ENCODE measurements at places on chromosomes 6 and 20.

DNA sequence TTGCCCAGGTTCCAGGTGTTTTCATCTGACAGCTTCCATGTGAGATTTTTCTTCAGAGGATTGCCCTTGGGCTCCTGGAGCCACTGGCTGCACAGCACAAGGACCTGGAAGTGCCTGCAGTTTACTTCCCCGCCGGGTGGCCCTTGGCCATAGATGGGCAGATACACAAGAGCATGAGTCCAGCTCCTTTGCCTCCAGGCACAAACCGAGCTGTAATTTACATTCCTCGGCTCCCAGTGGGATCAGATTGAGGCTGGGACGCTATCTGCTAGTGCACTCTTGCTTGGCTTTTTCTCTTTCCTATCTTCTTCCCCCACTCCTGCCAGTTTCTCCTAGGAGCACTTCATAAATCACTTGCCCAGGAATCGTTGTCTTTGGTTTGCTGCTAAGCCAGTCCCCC, 85.4 kb upstream of the RALY start:
- no peak for DNase-seq

- DNase-seq = no peak
These were observed 31.8 kb upstream of the RSPO4 start for GRCh38 chr20:1033751-1034414.

GRCh38 chr6:133040803-133041419, 200.2 kb upstream of the EYA4 start:
- no peak for DNase-seq

- DNase-seq = no peak
These were observed 66.8 kb downstream of the ZFP64 start for GRCh38 chr20:52124821-52125220.

DNA sequence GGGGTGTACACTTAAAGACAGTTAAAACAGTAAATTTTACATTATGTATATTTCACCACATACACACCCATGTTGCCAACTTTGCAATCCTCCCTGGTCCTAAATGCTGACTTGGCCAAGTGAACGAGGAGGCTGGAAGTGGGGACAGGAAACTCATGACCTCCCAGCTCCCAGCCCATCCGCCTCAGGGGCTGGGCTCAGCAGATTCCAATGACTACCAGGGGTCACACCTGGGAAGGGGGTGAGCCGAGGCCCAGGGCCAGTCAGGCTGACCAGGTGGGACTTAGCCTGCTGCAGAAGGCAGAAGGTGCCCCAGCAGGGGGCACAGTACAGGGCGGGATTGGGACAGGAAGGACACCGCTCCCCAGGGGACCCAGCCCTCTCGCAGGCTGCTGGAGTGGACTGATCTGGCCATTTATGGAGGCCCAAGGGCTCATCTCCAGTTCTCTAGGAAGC, 2.4 kb downstream of the SIGLEC1 start:
- no peak for DNase-seq
